HCT116 (cell line): ENCODE measurements at places on chromosomes 6 and 20. TPM values are rescaled to one million over a fixed set of nuclear protein-coding genes. Genes with fewer than 3 reads are reported as not detected.

DNA sequence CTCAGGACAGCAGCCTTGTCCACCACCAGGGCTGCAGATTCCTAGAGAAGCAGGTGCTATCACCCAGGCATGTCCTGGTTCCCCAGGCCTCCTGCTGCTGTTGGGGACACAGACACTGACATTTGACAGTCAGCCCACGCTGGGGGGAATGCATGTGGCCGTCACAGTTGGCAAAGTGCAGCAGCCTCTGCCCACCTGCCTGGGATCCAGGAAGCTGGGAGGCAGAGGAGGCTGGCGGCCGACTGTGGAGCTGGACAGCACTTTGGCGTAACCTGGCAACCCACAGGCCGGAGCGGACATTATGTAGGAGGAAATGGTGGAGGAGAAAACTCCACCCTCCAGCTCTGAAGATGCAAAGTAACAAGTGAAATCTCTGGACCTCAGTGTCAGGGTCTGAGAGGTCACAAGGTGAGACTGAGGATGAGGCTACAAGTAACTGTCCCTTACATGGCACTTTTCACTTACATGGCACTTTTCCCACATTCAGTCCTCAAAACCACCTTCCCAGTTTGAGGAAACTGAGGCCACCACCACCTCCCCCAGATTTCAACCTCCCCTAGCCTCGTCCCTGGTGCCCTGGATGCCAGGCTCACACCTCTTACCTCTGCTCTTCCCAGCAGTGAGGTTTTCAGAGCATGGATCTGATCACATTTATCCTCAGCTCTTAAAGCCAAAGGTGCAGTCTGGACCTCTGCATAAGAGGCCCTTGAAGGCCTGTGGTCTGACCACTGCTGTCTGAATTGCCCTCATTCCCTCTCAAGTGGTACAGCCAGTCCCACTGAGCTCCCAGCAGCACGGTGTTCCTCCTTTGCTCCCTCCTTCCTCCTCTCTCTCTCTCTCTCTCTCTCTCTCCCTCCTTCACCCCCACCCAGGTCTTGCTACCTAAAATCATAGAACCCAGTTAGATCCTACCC, 8.7 kb downstream of the MAP1LC3A start:
- no peak for DNase-seq

- no peak for DNase-seq
Observed at GRCh38 chr6:166955865-166956443, 396 bp downstream of the RNASET2 start.

DNA sequence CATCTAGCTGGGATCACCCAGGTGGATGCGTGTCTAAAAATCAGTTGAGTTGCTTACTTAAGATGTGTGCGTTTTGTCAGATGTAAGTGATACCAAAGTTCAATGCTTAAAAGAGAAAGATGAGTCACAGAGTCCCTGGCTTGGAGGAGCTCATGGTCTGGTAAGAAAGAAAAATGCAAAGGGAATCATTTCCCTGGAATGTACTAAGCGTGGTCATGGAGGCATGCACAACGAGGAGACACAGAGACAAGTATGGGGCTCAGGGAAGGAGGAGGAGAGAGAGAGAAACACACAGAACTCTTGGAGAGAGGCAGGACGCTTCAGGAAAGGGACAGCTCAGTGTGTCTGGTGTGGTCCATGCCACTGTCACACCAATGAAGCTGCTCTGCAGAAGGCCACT, 186.9 kb upstream of the GMDS start:
- DNase-seq: peak; percentile 26

DNA sequence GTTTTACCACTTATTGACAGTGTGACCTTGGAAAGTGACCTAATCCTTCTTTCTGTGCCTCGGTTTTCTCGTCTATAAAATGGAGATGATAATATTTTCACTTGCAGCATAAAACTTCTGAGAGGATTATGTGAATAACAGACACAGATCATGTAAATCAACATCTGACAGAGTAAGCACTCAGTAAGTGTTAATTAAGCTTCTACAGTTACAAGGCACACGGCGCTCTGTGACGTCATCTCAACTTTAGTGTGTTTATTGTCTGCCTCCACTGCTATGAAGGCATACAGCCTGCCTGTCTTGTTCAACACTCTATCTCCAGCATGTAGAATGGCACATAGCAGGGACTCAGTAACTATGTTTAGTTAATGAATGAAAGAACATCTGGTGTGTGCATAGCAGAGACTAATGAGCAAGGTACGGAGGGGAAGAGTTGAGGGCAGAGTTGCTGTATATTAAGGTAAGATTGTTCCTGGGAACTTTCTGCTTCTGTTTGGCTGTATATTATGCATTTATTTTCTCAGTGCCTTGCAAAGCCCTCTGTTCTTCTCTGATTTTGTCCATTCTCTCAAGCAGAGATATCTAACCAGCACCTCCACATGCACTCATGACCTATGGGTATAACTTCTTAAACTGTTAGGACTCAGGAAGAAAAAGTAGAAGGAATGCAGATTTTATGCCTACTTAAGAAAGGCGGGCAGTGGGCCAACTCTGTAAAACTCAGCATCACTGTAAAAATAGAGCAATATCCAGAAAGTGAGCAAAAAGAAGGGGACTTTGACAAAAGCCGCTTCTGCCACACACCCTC, 66.4 kb upstream of the STMND1 start:
- DNase-seq: no peak

GRCh38 chr6:24642061-24642460, 3.9 kb downstream of the KIAA0319 start:
- no peak for DNase-seq

- DNase-seq: no peak
Observed at GRCh38 chr6:20606831-20607230, 72.6 kb downstream of the CDKAL1 start.

DNA sequence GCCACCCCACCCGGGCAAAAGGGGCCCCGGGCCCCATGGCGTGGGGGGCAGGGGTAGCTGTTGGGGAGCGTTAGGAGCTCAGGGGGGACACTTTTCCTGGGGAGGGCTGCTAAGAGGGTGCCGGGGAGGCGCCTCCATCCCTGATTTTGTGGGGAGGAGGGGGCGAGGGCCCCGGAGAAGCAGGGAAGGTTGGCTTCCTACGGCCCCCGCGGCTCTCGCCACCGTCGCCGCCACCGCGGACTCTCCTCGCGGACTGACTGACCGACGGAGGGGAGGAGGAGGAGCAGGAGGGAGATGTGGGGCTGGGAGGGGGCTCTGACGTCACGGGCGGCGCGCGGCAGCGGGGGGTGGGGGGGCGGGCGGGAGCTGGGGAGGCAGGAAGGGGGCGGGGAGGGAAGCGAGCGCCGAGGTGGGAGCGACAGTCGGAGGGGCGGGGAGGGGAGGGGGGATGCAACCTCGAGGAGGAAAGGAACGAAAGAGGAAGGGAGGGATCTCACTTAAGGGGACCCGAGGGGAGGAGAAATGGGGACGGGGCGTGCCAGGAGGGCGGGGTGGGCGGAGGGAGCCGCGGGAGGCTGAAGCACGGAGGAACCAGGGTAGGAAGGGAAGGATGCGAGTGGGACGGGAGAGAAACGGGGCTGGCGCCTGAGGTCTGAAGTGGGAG, 5.1 kb downstream of the GABBR1 start:
- no peak for DNase-seq

DNA sequence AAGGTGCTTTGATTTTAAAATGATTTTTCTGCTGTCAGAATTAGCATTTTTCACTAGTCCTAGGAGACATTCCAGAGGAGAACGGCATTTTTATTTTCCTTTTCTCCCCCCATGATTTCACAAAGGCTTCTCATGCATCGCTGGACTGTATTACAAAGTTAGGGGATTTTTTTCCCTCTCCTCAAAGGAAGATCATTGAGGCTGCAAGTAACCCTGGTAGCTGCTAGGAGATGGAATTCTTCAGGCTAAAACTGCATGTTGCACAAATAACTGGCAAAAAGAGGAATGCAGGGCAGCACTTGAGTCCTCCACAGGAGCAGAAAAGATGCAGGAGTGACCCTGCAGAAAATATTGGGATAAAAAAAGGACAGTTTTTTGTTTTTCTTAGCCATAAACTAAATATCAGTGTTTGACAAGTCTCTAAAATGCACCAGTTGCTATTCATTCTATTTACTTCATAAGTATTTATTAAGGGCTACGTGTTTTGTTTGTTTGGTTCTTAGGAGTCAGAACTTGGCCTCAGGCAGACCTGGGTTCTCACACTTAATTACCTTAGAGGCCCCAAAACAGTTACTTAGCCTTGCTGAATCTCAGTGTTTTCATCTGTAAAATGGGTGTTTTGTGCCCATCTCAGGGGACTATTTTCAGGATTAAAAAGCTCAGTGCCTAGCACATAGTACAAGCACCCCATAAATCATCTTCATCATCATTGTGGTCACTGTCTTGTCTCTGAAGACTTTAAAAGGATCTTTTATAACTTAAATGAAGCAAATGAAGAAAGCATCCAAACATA, 144.5 kb upstream of the ID4 start:
- DNase-seq: no peak

- DNase-seq: no peak
Observed at GRCh38 chr6:141097471-141097870, 1035.3 kb upstream of the GJE1 start.

- no peak for DNase-seq
Observed at GRCh38 chr6:163577404-163577803, 162.9 kb downstream of the QKI start.

GRCh38 chr6:81023007-81023582, 729.4 kb downstream of the TENT5A start:
- peak; percentile 34 for DNase-seq

- no peak for DNase-seq
Observed at GRCh38 chr6:75481394-75481793, 12.2 kb downstream of the FILIP1 start.

DNA sequence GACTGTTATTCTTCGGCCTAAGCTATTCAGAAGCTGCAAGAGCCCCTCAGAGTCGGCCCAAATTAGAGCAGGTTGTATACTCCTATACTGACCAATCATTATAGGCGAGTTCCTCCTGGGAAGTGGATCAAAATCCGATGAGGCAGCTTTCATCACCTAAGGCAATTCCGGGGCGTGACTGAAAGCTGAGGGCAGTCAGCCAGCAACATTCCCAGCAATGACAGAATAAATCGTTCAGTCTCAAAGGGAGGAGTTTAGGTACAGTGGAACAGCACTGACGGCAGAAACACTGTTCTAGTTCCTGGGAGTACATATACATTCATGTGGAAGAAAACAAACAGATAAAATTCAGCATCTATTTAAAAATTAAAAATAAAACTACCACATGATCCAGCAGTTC, 10.8 kb downstream of the HLA-DQB2 start:
- peak; percentile 37 for DNase-seq

DNA sequence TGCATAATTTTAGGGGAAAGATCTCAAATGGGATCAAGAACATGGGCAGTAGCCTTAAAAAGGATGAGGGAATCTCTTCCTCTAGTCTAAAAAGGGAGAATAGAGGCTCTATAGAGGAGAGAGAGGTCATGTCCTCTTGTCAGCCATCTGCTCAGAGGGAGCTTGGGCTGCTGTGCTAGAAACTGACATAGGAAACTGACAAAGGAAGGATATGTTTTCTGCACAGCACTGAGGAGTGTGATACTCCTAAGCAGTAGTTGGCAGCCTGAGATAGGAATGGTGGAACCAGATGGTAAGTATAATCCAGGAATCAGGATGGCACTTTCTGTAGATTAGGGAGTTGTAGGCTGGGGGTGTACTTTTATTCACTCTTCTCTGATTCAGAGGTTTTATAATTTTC, 59.2 kb downstream of the PTPRA start:
- no peak for DNase-seq

The F13A1 gene
- total RNA-seq: 0.34 TPM

The KIF25 gene
- total RNA-seq: not detected

The NKAIN2 gene
- total RNA-seq: not detected

The ACSS2 gene
- 71.7 TPM for total RNA-seq
